NCI-H187 (cell line): ENCODE measurements at places on chromosomes 6 and 20.
A peak's percentile ranks its signal among the peaks of the same experiment; 100 is the strongest.

GRCh38 chr6:38572186-38572813 is 67.4 kb downstream of the BTBD9 start:
- DNase-seq = no peak

GRCh38 chr20:62409931-62410745 is 3.1 kb upstream of the CABLES2 start:
- DNase-seq = peak; percentile 65

- no peak for DNase-seq
Observed at GRCh38 chr20:25007491-25008305, 15.1 kb upstream of the APMAP start.

- no peak for DNase-seq
Observed at GRCh38 chr6:89997456-89998445, 103.5 kb downstream of the GJA10 start.

GRCh38 chr6:150146436-150146835 is 3.6 kb downstream of the PPP1R14C start:
- DNase-seq = no peak

DNA sequence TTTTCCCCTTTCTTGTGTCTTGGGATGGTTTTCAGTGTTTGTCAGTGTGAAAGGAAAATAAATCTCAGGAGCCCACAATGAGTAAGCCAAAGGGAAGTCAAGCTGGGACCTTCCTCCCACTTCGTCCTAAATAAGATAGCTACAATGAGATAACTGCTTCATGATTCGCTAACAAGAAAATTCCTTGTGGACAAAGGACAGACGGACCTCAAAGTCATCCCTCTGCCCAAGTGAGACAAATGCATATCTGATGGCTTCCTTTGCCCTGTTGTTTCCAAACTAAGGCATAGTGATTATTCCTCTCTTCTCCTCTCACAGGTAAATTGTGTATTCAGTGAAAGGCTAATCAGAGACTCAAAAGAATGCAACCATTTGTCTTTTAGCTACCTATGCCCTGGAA is 26.1 kb upstream of the ADTRP start:
- no peak for DNase-seq
